Thoracic aorta (tissue), 2 donors: ENCODE measurements at places on chromosomes 7 and 10.

DNA sequence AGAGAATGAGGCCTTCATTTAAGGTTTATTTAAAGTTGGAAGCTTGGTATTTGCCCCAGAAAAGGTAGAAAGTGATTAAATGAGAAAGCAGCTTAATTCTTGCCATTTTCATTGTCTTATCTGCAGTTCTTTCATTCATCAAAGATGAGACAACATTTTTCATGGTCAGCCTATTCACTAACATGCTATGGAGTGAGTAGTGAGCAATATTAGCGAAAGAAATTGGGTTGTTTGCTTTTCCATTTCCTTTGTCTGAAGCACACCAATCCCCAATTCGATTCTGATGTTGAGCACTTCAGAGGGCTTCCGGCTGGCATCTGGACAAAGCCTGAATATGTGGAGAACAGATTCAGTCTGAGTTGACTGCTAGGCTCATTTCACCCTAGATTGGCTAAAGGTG is 317.2 kb downstream of the BBS9 start:
- no peak for DNase-seq

GRCh38 chr10:102660888-102661657 is 16.8 kb downstream of the TRIM8 start:
- DNase-seq, result no peak

DNA sequence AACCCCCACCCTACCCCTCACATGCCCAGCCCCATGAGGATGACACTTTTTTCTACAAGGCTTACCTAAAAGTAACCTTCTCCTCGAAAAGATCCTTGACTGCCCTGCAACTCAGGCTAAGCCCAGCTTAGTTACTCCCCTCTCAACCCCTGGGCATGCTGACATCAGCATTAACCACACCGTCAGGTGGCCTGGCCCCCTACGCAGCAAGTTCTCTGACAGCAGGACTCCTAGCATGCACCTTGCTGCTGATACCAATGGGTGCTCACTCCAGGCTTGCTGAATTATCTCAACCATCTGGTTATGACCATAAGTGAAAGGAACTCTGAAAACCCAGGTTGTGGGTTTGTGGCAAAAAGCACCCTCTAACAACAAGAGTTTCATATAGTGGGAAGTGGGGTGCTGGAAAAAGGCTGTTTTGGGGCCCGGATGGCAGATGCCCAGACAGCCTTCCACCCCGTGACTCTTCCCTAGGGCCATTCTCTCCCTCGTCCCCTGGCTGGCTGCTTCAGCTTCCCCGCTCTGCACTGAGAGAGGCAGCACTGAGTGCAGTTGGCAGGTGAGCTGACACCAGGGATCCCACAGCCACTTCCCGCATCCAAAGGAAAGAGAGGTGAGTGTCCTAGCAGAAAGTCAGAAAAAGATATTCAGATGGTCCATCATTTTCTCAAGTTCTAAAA is 518.9 kb downstream of the KCNMA1 start:
- DNase-seq, result no peak

DNA sequence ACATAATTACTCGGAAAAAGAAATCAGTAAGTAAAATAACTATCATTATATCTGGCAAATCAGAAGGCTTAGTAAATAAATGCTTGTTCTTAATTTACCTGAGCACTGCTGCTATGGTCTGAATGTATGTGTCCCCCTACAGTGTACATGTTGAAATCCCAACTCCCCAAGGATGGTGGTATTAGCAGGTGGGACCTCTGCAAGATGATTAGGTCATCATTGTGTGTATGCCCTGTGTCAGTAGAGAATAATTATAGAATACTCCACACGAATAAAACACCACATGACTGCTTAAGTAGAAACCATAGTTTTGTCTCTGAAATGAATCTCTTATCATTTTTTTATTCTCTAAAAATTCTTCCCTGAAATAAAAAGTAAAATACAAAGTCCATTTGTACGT is 101.6 kb downstream of the RNF133 start:
- DNase-seq, result no peak

DNA sequence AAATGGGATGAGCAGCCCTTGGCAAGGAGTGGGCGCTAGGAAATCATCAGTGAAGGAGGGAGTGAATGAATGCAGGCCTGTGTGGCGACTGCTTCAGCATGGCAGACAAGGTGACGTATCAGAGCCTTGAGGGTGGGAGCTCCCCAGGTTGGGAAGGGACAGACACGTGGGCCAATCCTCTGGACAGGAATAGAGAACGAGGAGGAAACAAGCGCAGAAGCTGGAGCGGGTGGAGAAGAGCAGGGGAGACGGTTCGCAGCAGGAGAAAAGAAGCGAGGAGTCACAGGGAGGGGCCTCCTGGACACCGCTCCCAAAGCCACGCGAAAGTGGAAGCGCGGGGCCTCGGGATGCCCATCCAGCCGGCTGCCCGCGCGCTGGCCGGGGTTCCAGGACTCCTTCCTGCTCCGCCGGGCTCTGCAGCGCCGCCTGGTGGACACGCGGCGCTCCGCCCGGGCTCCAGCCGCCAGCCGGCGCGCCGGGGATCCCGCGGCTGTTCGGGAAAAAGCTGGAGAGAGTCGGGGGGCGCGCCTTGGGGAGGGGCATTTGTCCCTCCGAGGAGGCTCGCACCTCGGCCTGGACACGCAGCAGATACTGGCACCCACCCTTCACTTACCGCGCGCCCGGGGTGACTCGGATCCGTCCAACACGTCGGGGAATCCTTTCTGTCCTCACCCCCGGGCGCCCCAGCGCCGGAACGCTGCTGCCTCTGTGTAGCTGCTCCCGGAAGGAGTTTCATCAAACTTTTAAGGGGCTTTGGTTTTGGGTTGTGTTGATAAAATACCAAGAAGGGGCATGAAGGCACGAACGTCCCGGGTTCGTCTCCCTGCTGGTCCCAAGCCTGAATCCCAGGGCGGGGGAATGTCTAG is 6.3 kb downstream of the ZNF503 start:
- no peak for DNase-seq

DNA sequence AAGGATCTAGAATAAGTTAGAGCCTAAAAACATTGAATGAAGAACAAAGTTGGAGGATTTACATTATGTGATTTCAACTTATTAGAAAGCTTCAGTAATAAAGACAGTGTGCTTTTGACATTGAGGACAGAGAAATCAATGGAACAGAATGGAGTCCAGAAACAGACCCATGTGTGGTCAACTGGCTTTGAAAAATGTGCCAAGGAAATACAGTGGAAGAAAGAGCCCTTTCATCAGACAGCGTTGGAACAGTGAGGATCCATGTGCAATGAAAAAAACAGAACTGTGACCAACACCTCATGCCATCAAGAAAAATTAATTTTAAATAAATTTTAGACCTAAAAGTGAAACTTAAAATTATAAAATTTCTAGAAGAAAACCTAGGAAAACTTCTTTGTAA is 50.6 kb upstream of the LRRC18 start:
- no peak for DNase-seq

DNA sequence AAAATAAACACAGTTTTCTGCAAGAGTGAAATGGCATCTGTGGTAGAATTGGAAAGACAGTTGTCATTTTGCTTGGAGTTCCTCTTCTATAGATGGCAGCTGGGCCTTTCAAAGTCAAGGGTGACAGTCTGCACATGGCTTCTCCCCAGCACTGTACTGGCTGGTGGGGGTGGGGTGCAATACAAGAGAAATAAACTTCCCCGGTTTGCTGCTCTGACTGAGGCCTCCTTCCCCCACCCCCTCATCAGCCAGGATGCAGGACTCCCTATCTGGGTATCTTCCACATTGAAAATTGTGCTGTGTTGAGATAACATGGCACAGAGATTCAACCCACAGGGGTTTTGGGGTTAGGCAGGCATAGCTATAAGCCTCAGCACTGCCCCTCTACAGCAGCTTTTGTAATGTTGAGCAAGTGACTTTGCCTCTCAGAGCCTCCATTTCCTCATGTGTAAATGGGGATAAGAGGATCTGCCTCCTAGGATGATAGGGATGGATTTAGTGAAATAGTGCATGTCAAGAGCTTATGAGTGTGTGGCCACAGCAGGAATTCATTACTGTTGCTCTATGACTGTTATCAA is 85.8 kb upstream of the WDR11 start:
- no peak for DNase-seq
